ENCODE measurements at places on chromosomes 12 and 14.

GRCh38 chr14:81302638-81303037 is 81.9 kb upstream of the GTF2A1 start:
- DNase-seq = no peak

GRCh38 chr14:29271669-29272068 is 505.1 kb downstream of the FOXG1 start:
- DNase-seq = no peak

DNA sequence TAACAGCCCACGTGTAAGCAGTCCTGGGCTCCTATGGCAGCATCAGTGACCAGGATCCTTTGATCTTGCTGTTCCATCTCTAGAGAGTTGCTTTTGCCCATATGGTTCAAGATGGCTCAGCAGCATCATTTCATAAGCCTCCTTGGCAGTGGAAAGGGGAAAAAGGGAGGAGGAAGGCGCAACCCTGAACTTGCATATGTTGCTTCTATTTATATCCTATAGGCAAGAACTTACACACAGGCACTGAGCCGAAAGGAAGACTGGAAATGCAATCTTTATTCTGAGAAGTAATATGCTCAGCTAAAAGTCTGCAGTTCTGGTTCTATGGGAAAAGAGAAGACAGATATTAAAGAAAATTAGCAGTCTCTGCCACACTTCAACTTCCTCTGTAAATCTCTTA is 167.7 kb upstream of the PLXNC1 start:
- no peak for DNase-seq

GRCh38 chr12:85237327-85237726 is 42.7 kb upstream of the ALX1 start:
- no peak for DNase-seq

DNA sequence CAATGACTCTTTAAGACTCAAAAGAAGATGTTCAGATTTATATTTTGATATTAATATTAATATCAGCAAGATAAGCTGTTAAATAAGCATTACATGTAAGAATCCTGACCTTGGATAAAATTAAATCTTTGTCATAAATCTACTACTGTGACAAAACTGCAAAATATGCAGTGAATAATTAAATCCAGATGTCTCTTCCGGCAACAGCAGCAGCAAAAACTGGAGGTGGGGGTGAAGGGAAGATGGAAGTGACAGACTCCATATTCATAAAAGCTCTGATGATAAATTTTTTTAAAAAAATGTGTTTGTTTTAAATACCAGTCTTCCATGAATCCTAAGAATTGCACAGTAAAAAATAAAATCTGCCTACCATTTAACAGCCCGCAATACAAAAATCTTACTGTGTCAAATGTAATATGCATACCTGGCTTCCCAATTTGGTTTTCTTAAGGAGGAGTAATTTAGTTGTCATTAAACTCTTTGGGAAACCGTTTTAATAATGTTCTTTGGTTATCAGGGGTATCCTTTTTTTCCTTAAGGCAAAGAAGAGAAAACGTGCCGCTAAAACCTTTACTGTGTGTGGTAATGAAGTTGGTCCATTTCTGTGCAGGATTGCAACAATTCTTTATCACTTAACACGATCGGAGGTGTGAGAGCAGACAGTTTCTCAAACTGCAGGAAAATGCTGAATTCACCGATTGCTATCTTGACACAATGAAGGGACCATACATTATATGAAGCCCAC is 478.2 kb downstream of the DIO2 start:
- DNase-seq = no peak

GRCh38 chr12:124923905-124924734 is 9.7 kb upstream of the UBC start:
- DNase-seq = no peak

GRCh38 chr12:59652130-59652529 is 56.3 kb downstream of the SLC16A7 start:
- no peak for DNase-seq

- DNase-seq = no peak
These were observed 113.6 kb downstream of the CHST11 start for GRCh38 chr12:104570174-104570907.

DNA sequence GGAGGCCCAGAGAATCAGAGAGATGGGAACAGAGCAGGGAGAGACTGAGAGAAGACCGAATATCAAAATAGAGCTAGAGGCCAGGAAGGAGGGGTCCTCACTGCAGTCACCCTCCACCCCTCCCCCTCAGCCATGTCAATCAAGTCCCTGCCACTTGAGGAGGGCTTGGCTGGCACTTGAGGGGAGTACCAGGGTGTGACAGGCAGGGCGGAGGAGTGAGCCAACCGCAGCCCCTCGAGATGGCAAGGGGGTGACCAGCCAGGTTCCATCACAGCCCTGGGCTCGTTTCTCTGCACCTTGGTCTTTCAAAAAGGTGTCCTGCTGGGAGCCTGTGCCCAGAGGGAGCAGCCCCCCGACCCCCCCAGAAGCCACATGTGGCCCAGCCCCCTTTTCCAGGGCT is 4.2 kb downstream of the AQP5 start:
- DNase-seq = no peak

- DNase-seq = no peak
These were observed 20.6 kb downstream of the CNIH1 start for GRCh38 chr14:54420478-54421142.

GRCh38 chr12:104714369-104714768 is 243.7 kb downstream of the SLC41A2 start:
- DNase-seq = no peak

DNA sequence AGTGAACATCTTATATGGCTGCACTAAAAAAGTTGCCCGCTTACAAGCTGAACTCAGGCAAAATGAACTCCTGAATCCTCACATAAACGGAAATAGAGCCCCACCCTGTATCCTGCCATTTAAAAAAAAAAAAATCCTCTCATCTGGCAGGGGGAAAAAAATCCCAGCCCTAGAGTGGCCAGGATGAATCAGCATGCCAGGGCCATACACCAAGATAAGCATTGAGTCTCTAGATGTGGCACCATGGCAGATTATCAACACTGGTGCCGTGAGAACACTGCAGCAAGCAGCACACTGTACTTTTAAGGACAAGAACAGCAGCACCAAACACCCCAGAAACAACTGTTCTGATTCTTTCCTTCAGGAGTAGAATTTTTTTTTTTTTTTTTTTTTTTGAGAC is 65.5 kb downstream of the RASSF3 start:
- no peak for DNase-seq

DNA sequence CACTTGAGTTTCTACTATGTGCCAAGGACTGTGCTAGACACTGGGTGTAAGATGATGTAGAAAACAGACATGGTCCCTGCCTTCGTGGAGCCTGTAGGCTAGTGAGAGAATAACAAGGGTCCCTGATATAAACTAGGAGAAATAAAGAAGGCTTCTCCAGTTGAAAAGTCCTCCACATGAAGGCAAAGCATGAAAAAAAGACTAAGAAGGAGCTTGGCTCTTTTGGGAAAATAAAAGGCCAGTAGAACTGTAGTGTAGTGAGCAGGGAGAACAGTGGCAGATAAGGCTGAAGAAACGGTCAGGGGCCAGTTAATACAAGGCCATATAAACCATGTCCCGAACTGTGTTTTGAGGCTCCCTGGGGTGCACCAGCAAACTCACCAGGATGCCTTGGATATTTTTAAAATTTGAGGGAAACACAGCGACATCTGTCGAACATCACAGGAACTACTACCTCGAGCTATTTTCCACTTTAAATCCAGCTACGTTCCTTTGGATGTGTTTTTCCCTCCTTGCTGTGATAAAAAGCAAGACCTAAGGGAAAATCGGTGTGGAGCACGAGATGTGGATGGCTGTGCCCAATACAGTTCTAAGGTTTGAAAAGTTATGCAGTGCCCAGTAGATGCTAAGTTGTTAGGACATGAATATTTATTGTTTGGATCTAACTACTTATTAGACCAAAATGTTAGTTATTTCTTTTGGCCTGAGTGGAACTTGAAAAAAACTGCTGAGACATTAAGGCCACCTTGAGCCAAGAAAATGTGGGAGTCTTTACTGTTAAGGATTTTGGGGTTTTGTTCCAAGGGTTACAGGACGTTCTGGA is 8.5 kb upstream of the CFL2 start:
- DNase-seq = no peak

DNA sequence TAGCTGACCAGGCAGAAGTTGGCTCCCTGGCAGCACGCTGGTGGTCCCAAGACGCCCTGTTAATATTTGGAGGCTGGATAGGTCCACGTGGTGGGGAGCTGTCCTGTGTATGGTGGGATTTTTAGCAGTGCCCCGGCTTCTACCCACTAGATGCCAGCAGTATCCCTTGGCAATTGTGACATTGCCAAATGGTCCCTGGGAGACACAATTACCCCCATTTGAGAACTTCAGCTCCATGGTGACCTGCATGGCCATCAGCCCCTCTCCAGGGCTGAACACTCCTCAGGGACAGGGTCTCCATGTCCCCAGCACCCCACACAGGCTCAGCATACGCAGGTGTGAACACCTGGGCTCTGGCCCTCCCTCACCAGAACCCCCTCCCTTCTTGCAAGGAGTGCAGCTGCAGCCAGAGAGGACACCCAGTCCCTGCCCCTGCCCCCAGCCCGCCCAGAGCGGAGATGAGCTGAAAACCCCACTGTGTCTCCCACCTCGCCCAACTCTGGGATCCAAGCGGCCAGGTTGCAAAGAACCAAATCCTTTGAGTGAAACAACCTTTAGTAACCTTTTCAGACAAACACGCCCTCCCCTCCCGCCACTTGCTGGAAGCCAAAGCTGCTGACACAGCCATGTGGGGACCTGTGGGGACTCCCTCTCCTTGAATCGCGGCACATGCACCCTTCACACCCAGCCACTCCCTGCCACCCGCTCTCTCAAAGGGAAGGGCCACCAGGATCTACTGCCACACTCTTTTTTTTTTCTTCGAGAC is 120.4 kb downstream of the CALM1 start:
- no peak for DNase-seq

Data from activated CD4-positive, alpha-beta T cell treated with anti-CD3 and anti-CD28 coated beads, Interleukin-2, amount 50 U/mL, for 24 hours (primary cell).